RCC 7860 (cell line): ENCODE measurements at places on chromosomes 7 and 10.
A peak's percentile ranks its signal among the peaks of the same experiment; 100 is the strongest.

DNA sequence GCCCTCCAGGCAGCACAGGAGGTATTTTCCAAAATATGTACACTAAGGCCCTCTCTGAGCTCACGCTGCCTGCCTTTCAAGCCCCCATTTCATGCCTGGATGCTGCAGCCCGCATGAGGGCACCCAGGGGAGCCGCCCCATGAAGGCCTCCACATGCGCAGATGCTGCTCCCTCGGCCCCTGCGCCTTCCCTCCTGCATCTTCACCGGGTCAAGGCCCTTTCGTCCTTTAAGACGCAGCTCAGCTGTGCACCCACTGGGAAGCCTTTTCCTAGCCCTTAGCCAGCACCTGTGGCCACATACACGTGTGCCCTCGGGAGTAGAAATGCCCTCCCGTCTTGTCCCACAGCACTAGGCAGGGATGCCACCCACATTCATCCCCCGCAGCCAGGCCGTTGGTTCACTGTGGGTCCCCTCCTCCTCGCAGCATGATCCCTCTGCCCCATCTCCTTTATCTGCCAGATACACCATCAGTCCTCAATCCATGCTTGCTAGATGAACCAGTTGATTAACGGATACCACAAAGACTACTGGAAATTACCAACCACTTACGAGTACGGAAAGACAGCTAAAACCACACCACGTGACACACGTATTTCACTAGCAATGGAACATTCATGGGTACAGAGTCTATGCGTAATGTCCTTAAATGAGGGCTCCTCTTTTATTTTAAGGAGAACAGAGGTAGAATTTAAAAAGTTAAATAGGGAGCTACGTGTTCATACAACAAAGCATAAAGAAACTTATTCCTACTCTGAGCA is 278.0 kb downstream of the TNS3 start:
- DNase-seq: no peak

DNA sequence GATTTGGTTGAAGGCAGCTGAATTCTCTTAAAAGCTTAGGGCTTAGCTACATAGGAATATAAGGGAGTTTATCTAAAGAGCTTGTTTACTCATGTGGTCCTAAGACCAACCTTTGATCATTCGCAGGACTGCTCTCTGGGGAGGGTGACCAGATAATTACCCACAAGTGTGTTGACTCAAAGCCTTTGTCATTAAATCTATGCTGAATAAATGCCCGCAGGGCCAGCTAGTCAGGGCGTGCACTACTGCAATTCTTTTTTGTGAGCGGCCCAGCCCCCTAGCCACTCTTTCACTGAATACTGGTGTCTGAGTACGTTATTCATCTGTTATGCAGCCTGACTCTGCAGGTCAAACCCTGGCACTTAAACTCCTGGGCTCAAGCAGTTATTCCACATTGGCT is 69.6 kb downstream of the AKAP9 start:
- DNase-seq: no peak

DNA sequence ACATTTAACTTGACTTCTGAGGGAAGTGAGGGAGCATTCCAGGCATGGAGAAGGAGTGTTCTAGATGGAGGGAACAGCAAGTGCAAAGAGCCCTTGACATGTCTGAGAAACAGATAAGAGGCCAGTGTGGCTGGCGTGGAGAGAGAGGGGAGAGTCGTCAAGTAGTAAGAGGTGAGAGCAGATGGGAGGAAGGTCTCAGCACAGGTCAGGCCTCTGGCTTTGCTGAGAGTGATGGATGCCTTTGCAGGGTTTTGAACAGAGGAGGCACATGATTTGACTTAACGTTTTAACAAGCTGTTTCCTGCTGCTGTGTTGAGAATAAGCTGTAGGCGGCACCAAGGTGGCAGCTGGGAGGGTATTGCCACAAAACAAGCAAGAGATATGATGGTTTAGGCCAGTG is 97.2 kb downstream of the KAT6B start:
- DNase-seq: no peak

DNA sequence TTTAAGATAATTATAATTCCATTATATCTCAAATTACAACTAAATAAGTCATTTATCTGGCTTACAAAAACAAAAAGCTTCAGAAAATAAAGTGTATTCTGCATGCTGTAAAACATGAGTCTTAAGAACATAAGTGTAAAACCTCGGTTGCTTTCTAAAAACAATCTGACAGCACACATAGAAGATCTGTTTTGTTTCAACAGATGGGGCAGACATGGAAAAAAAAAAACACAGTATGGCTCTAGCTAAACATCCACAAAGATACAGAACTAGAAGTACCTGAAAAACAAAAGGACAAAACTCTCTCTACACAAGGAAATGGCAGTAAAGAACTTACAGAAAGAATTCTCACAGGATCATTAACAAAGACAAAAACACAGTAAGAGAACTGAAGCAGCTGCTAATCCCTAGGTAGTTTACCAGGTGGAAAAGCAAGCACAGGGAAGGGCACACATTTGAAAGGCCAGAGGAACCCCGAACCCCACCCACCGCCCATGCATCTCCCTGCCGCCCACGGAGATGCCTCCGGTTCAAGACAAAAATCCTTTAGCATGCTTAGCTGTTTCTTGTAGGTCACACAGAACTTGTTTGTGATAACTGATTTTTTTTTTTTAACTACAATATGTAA is 42.5 kb downstream of the DLD start:
- DNase-seq: no peak

- DNase-seq: no peak
Observed at GRCh38 chr7:141242568-141242967, 168.7 kb downstream of the TMEM178B start.

- DNase-seq: no peak
Observed at GRCh38 chr10:48525113-48525512, 79.8 kb downstream of the ARHGAP22 start.

- DNase-seq: no peak
Observed at GRCh38 chr10:5534880-5535856, 10.4 kb downstream of the CALML3 start.

DNA sequence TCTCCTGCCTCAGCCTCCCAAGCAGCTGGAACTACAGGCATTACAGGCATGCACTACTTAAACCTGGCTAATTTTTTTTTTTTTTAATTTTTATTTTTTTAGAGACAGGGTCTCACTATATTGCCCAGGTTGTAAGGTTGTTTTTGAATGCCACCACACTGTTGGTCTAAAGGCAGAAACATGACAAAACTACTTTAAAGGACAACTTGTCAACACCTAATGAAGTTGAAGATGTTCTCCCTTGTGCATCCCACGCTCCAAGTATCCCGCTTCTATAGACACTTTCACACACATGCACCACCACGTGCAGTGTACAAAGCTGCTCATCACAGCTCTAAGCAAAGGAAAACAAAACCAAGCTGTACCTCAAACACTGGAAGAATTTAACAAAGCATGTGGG is 226.4 kb downstream of the FGFR2 start:
- DNase-seq: no peak

GRCh38 chr10:9075420-9075819 is 1020.9 kb downstream of the GATA3 start:
- no peak for DNase-seq

DNA sequence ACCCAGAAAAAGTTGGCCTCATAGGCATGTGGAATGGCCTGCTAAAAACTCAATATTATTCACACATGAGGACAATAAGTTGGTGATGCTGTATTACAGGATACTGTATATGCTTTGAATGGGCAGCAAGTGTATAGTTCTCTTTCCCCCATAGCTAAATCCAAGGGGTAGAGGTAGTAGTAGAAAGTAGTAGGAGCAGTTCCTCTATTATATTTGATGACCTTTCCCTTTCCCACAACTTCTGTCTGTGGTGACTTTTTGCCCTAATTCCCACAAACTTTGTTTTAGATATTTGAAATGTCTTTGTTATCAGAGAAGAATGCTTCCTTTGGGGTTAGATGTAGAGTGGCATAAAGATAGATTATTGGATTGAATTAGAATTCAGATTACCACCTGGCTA is 154.0 kb upstream of the STEAP4 start:
- DNase-seq: no peak

- no peak for DNase-seq
Observed at GRCh38 chr7:12436896-12437535, 33.4 kb upstream of the VWDE start.

- DNase-seq: no peak
Observed at GRCh38 chr10:104734433-104734832, 93.3 kb downstream of the SORCS3 start.

DNA sequence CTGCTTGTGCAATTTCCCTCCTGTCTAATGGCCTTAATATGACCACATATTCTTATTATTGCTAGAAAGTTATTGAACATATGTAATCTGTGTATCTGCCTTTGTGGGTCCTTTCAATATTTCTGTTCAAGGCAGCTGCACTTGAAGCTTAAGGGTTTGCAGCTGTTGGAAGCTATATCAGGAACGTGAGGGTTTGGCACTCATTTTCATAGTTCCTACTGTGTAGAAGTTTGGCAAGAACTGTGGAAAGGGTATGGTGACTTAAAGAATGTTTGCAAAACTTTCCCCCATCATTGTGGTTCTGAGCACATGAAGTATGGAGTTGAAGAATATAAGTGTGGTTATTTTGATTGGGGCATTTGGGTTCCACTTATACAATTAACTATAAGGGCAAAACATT is 144.7 kb upstream of the SEMA3A start:
- no peak for DNase-seq

DNA sequence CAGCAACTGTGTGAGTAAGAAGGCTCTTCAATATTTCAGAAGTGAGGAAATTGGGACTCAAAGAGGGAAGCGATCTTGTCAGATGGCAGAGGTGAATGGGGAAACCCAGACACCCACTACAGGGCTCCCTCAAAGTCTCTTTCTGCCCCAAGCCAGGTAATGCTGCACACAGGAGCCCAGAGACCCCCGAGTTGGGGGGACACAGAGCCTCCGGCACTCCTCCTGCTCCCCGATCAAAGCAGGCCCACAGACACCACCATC is 139.4 kb downstream of the TNS3 start:
- DNase-seq: no peak

DNA sequence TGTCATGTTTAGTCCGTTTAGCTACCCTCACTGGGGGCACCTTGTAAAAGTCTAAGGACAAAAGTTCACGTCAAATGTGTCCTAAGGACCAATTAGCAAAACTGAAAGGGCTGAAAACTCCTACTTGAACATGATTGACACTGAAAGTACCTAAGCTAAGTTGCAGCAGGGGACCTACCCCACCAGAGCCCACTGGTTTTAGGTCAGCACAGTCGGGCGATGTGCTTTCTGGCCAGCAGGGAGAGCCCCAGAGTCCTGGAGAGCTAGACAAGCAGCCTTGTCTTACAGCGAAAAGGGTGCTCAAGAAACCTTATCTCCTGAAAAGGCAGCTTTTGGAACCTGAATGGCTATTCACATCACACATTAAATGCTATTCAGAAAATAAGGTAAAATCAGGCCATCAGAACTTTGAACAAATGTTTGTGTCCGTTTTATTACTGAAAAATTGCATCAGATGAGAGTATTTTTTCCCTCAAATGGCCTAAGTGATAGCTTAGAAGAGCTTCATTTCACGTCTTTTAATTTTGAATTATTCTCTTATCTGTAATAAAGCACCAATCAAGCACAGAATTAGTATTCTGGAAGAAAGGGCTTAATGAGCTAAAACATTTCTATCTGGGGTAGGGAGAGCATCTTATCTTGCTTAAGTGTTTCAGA is 52.2 kb upstream of the MKI67 start:
- DNase-seq: no peak

DNA sequence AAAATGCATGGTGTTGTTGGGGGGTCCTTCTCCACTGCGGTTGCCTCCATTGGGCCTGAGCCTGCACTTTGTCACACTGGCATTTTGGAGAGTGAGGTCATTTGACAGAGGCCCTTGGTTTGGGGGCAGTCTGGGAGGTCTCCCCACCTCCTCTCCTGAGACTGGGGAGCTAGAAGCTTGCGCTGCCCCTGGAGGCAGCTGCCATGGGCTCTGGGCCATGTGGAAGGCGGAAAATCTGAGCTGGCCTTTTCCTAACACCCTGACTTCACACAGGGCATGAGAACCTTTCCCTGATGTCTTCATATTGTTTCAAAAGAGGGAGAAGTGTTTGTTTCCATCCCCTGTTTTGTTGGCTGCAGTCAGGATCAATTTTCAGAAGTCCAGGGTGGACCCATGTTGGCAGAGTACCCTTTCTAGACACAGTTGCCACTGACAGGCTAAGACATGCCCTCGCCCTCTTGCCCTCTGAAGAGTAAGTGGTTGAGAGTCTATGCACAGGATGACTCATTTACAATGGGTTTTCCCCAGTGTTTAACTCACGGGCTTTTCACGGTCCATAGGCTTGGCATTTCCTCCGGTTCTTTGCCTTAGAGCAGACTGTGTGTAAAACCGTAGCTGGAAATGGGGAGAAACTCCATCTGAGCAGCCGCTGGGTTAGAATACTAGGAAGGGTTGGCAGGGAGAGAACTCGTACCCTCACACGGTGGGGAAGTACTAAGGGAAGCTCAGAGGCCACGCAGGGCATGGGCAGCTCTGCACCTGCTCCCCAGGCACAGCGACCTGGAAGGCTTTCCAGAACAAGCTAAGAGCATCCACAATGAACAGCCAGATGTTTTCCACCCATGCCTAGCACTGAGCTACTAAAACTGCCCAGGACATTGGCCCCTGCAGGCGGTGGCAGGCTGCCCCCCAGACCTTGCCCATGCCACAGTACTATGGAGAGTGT is 655.0 kb downstream of the SDK1 start:
- DNase-seq: peak; percentile 88

DNA sequence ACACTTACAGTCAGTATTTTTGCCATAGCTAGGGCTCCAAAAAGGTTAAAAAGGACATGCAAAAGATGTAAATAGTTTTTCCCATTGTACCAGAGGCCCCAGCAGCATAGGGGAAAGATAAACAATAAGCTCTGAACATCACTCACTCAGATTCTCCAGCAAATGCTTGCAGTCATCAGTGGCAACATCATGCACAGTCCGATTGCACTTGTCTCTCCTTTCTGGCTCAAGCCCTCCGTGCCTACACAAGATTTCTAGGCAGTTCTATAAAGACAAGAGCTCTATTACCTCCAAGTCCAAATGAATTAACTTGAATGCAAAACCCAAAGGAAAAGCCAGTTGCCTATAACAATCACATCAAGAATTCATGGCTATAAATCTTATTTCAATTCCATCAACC is 106.3 kb downstream of the CTTNBP2 start:
- DNase-seq: no peak

DNA sequence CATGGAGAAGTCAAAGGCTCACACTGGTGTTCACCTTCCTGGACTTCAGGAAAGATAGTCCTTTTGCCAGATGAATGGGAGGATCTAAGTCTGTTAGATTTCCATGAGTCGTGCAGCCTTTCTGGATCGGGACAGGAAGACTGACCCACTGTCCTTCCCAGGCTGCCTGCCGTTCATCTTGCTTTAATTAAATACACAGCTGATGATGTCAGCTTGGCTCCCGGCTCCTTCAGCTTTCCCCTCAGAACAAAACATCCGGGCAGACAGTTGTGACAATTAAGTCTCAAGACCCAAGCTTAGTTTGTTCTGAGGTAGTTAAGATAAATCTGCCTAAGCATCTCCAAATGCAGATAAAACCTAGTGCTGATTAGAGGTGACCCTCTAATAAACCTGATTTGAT is 58.6 kb downstream of the AUTS2 start:
- DNase-seq: no peak

- DNase-seq: no peak
Observed at GRCh38 chr10:19041171-19041570, 7.4 kb upstream of the MALRD1 start.

- DNase-seq: no peak
Observed at GRCh38 chr10:13492493-13493180, 36.2 kb downstream of the BEND7 start.

- no peak for DNase-seq
Observed at GRCh38 chr10:30420766-30421165, 13.2 kb upstream of the MAP3K8 start.

GRCh38 chr10:131915990-131916766 is 15.4 kb downstream of the PPP2R2D start:
- no peak for DNase-seq

- no peak for DNase-seq
Observed at GRCh38 chr7:66735850-66736249, 4.7 kb upstream of the RABGEF1 start.
